Gastrocnemius medialis (tissue), 4 donors: ENCODE measurements at places on chromosomes 2 and 18. TPM values are rescaled to one million over a fixed set of nuclear protein-coding genes. Genes with fewer than 3 reads are reported as not detected.

DNA sequence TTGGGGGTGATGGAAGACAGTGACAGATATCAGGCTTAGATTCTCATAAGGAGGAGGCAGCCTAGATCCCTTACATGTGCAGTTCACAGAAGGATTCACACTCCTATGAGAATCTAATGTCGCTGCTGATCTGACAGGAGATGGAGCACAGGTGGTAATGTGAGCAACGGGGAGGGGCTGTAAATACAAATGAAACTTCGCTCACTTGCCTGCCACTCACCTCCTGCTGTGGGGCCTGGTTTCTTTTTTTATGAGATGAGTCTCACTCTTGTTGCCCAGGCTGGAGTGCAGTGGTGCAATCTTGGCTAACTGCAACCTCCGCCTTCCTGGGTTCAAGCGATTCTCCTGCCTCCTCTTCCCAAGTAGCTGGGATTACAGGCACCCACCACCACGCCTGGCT, 258.6 kb downstream of the EN1 start:
- no peak for DNase-seq

DNA sequence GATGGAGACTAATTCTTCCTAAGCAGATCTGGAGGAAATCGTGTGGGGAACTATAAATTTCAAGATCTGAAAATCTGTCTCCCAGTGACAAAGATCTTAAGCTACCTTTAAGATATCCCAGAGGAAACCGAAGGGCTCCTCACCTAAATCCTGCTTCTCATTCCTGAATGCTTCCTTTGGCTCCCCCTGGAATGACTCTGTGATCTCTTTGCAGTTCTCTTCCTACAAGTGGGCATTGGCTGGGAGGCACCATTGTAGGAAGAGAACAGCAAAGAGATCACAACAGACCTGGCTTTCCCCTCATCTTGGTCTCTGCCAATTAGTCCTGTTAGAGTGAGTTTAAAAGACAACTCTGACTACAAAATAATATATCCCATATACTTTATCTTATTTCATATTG, 70.0 kb upstream of the KCNH7 start:
- no peak for DNase-seq

DNA sequence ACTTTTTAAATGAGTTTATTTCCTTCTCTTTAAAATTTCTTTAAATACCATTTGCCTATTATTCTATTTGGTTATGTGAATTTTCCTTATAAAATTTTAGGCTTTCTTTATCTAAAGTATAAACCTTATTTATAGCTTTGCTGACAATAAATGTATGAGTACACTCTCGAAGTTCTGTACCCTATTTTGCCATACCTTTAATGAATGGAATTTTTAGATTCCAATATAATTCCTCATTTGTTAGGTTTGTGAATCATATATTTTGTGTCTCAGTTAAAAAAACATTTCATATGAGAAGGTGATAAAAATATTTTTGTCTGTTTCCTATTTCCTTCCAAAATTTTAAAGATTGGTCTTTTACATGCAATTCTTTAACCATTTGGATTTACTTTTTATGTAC, 427.4 kb upstream of the SLC8A1 start:
- DNase-seq, result no peak

GRCh38 chr2:73859721-73860586, 31.2 kb downstream of the STAMBP start:
- DNase-seq, result no peak

DNA sequence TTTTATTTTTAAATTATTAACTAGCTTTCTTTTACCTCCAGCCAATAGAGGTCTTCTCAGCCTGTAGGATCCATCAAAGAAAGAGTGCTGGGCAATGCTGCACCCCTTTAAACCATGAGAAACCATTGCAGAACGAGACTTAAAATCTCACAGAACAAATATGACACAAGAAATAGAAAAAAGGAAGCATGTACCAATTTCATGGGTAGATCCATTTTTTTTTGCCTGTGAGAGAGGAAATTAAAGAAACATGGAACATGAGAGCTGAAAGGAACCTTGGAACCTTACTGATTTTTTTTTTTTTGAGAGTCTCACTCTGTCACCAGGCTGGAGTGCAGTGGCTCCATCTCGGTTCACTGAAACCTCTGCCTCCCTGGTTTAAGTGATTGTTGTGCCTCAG, 14.0 kb downstream of the HRH4 start:
- DNase-seq, result no peak

DNA sequence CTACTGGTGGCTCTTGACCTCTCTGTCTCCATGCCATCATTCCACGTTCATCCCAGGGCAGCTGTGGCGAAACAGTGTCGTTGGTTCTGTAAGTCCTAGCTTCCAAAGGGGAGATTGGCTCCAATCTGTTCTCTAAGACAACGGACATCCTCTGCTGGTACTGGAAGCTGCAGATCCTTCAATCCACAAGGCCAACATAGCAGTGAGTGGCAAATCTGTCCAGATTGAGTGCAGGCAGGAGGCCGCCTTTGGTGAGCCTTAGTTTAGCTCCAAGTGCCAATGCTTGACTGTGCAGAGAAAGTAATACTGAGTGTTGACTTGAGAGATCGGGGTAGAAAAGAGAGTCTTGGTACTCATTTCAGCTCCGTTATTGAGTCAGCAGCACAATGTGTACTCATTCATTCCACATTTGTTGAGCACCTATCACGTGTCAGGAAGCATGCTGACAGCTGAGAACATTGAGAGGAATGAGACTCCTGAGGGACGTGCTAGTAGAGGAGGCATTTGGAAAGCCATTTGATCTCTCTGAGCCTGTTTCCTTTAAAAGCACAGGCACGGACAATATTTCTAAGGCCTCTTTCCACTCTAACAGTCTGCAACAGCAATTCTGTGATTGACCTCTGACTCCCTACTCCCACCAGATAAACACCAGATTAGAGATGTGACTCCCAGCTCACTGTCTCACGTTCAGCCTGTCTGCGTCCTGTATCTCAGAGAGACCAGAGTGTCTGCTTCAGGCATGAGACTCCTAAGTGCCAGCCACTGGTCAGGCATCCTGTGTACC, 306.0 kb downstream of the CLIP4 start:
- peak; percentile 46 for DNase-seq

DNA sequence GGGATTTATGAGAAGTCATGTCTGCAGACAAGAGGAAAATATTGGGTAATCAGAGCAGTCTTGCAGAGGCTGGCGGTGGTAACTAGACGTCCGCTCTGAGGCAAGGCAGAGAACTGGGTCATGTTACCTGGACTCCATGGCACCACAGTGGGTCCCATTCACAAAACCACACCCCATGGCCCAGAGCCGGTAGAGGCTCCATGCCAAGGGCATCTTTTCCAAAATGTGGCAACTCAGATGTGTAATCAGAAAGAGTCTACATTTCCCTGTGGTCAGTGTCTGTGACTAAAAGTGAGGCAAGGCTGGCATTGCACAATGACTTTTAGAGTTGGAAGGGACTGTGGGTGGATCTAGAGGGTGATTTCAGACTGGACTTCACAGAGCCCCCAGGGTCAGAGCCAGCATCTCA, 113.1 kb downstream of the MREG start:
- DNase-seq, result peak; percentile 50

GRCh38 chr2:29751390-29751789, 170.0 kb downstream of the ALK start:
- DNase-seq, result no peak

Gene TNFAIP6
- 1.9 TPM for total RNA-seq

Gene TNFRSF11A
- not detected for total RNA-seq

Gene REG1A
- not detected for total RNA-seq

Gene CCT4
- 87.1 TPM for total RNA-seq
